ENCODE measurements at places on chromosomes 16 and 17.

GRCh38 chr17:7557147-7557764 is 1.3 kb upstream of the TNFSF13 start:
- DNase-seq, result no peak

GRCh38 chr17:6454495-6455320 is 10.5 kb downstream of the PIMREG start:
- DNase-seq, result no peak

DNA sequence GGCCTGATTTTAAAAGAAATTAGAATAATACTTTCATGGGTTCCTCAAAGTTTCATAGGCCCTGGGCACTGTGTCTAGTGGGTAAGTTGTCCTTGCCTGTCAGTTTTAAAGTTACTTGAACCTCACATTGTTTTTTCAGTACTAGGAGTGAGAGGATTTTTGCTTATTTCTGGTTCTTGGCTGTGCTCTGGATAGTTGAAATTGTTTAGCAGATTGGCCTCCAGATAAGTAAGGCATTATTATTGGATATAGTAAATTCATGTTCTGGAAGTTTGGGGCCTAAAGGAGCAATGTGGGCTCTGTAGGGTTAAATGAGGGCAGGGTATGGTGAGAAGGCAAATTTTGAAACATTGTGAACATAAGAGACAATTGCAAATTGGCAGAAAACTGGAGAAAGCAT is 78.5 kb downstream of the WNT3 start:
- no peak for DNase-seq

- DNase-seq, result no peak
Measured at GRCh38 chr17:21177854-21178600, 35.9 kb downstream of the TMEM11 start.

DNA sequence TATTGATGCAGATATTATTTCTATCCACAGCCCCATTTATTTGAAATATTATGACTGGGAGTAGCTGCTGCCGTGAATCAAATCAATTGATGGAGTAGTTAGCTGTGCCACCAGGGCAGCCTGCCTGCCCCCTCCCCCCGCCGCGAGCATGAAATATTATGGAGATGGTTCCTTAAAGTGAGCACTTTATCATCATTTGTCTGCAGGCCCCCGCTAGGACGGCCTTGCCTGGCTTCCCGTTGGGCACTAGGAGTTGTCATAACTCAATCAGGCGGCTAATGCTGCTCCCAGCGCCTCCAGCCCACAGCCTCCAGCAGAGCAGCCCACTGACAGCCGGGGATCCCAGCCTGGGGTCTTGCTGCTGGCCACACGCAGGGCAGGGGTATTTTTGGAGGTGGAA is 173.9 kb downstream of the SALL1 start:
- DNase-seq, result no peak

Measured in KG1 (cell line).